Esophagus squamous epithelium (tissue), 5 donors: ENCODE measurements at places on chromosomes 11 and 22.

- no peak for DNase-seq
Measured at GRCh38 chr11:27296497-27296896, 66.5 kb downstream of the CCDC34 start.

GRCh38 chr11:46906609-46907041, 11.7 kb downstream of the LRP4 start:
- no peak for DNase-seq

DNA sequence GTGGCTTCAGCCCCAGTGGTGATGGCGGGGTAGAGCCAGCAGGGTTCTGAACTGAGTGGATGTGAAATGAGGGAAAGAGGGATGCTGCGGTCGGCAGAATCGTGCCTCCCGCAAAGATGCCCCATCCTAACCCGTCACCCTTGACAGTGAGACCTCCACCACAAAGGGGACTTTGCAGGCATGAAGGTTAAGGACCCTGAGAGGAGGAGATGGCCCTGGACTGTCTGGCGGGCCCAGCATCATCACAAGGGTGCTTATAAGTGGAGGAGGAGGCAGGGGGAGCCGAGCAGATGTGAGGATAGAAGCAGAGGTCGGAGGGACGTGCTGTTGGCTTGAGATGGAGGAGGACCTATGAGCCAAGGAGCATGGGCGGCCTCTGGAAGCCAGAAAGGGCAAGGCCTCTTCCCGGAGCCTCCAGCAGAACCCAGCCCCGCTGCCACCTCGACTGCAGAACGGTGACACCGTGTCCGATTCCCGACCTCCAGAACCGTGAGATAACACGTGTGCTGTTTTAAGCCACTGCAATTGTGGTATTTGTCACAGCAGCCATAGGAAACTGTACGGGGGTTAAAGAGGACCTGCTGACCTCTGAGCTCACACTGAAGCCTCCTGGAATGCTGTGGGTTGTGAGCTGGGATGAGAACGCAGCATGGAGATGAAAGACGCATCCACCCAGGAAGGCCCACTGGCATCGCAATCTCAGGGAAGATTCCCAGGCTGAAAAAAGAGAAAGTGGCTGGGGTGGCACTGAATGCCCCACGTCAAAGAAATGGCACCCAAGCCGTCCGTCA, 10.9 kb downstream of the LINC01488 start:
- DNase-seq, result no peak

- no peak for DNase-seq
Measured at GRCh38 chr11:117949062-117949461, 19.9 kb upstream of the TMPRSS13 start.

DNA sequence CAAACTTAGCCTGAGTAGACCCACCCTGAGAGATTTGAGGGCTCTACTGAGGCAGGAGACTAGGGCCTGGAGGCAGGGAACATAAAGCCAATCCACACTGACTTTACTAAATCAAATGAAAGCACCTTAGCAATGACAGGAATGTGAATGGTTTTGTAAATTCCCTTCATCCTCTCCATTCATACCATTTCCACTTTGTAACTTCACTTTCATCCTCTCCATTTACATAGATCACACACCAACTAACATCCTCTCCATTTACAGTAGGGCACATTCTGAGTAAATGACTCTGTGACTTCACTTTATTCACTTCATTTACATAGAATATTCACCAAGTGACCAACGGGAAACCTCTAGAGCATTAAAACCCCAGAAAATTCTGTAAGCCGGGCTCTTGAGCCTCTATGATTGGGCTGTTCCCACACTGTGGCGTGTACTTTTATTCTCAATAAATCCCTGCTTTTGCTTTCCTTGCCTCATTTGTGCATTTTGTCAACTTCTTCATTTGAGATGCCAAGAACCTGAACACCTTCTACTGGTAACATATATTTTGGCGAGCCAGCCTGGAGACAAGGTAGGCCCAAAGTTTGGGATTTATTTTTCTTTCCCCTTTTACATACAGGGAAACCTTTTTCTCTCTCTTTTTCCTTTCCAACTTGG, 82.9 kb downstream of the PIWIL4 start:
- DNase-seq, result no peak

DNA sequence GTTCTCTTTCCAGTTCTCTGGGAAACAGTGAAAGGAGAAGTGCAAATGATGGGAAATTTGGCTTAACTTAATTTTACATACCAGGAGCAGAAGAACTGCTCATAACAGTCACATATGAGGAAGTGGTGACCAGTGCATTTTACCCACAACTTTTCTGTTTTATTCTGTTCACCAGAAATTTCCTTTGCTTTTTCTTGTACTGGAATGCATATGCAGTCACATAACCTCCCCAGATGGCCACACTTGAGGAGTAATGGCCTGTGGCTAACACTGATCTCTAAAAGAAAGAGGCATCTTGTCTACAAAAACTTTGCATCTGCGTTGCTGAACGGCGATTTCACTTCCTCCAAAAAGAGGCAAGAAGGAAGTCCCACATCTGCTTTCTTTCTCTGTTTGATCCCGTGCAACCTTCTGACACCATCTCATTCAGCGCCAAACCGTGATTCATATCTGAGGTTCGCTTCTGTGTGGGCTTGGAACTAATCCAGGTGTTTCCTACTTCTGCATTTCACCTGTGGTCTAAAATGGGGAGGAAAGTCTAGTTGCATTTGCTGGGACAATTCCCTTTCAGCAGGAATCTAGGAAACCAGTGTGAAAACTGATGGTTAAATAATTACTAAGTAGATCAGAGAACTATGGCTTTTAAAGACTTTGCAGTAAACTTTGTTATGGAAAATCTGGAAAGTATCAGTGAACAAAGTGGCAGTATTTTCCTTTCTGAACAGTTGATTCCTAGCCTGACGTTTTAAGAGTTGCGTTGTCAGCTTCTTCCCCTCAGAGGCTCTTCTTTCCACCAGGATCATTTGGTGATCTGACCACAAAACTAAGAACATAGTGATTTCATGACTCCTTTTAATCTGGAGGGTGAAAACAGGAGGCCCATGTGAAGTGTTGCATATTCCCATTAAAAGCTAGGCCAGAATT, 4.2 kb upstream of the MPEG1 start:
- no peak for DNase-seq

- DNase-seq, result no peak
Measured at GRCh38 chr11:16895306-16895705, 118.9 kb downstream of the PLEKHA7 start.

- DNase-seq, result no peak
Measured at GRCh38 chr22:20583471-20583922, 76.1 kb downstream of the MED15 start.

GRCh38 chr22:20091690-20092476, 11.8 kb downstream of the DGCR8 start:
- no peak for DNase-seq

GRCh38 chr11:128688031-128688713, 5.7 kb upstream of the FLI1 start:
- DNase-seq, result no peak

DNA sequence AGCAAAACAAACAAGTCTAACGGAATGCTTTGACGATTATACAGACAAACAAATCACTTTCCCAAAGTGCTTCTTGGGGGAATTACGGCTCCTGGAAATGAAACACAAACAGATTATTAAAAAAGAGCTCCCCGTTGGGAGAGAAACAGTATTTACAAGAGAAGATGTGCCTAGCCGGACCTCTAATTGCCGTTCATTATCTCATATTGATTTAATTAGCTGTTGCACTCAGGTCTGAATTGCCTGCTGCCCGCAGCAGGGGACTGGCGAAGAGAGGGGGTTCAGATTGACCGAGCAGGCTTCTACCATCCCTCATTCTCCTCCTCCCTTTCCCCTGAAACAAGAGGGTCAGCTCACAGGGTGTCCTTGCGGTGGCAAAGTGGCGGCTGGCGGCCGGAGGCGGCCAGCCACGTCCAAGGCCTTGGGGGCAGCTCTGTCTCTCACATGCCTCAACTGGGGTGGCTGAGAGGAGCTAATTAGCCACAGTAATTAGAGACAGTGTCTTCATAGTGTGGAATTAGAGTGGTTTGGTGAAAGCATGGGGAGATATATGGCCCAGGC, 295.1 kb downstream of the MIAT start:
- no peak for DNase-seq

DNA sequence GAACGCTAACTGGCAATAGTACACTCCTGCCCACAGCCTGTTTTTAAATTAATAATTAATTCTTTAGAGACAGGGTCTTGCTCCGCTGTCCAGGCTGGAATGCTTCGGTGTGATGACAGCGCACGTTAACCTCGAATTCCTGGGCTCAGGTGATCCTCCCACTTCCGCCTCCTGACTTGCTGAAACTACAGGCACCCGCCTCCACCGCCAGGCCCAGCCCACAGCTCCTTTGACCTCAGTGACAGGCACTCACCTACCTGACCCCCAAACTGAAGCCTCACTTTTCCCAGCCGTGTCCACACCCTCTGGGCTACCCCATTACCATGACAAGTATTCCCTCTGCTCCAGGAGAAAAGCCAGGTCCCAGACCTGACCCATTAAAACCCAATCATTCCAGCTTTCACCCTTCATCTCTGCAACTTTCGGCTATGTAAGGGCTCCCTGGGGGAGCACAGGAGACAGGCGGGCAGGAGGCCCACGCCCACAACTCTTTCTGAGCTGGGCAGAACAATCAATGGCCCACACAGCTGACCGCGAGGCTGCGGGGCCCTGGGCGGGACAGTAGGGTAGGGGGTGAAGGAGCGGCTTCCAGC, 730 bp downstream of the LMNTD2 start:
- no peak for DNase-seq

- no peak for DNase-seq
Measured at GRCh38 chr11:62103141-62103540, 20.7 kb upstream of the INCENP start.

DNA sequence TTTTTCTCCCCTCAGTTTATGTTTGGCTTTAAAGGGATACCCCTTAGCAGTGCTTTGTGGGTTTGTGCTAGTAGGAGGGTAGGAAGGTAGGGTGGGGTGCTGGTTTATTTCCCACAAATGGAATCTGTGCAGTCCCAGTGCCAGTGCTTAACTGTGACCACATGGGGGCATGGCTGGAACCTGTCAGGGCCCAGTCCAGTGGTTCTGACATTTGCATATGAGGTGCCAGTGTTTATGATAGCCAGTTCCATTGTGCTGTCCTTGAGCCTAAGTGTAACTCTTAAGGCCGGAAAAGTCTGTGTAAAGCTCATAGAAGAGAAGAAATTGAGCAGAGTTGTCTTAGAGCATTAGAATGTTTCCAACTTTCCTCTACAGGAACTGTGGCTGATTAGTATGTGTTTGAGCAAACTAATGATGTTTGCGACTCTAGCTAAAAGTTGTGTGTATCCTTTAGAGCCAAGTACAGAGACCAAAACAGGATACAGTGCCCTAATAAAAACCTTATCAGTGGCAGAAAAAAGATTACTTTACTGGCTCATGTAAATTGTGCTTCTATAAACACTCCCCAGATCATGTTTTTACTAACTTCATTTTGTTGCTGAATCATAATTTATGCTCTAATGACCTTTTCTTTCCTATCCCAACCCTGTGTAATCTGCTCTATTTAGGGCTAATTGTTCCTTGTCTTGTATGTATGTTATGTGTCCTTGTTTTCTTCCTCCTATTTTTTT, 38.1 kb downstream of the DIXDC1 start:
- DNase-seq, result no peak

GRCh38 chr11:46120346-46121300, 631 bp downstream of the PHF21A start:
- DNase-seq, result no peak

DNA sequence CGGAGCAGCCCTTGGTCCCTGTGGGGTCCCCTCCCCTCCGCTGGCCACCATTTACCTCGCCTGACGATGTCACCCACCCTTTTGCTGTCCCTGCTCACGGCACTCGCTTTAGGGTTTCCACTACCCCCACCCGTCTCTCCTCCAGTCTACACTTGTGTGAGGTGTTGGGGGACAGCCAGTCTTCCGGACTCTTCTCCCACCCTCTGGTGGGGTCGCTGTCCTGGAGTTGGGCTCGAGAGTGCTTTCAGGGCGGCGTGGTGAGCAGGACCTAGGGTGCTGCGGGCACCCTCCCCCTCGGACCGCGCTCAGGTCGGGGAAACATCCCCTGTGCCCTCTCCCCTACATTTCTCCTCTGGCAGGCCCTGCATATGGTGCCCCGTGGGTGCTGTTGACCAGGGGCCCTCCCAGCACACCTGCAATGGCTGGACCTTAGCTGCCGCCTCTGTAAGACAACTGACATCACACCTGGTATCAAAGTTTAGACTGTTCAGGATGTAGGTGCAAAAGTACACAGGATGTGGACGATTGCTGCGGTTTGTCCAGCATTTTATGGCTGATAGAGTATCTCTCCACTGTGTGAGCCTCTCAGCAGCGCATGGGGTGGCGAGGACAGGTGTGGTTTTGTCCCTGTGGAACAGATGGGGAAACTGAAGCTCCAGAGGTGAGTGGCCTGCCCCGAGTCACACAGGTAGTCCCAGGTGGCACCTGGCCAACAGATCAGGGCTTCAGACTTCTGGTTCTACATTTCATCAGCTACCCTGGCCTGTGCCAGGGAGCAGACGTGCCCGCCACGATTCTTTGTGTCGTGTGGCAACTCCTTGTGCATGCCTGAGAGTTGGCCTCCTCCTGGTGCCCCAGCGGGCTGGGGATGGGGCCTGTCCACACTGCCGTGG, 1.2 kb downstream of the GRK2 start:
- DNase-seq, result no peak

- DNase-seq, result no peak
Measured at GRCh38 chr11:43282607-43283440, 29.0 kb upstream of the API5 start.

GRCh38 chr11:17026487-17027082, 12.4 kb upstream of the PLEKHA7 start:
- DNase-seq, result no peak

DNA sequence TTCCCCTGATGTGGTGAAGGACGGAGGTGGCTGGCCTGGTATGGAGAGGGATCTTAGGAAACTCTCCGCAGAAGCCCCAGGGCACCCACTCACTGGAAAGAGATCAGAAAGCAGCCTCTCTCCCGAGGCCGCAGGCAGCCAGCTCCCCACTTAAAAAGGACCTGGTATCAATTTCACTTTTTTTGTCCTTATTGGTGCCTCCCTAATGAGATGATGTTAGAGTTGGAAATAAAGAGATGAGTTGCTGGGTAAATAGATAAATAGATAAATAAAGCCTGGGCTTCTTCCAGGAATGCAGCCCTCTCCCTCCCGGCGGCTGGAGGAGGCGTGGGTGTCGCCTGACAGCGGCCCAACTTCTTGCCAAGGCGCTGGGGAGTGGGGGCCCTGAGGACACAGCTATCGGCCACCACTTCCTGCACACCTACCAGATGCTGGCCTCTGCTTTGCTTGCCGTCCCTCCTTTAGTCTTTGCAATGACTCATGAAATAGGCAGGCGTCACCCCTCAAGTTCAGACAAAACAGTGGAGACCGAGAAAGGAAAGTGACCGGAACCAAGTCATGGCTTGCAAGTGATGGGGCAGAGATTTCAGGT, 42.9 kb downstream of the LINC01488 start:
- DNase-seq, result no peak

- DNase-seq, result no peak
Measured at GRCh38 chr22:39558254-39558727, 12.3 kb upstream of the CACNA1I start.
